ENCODE measurements at places on chromosomes 7 and 10. TPM values are rescaled to one million over a fixed set of nuclear protein-coding genes. Genes with fewer than 3 reads are reported as not detected.

DNA sequence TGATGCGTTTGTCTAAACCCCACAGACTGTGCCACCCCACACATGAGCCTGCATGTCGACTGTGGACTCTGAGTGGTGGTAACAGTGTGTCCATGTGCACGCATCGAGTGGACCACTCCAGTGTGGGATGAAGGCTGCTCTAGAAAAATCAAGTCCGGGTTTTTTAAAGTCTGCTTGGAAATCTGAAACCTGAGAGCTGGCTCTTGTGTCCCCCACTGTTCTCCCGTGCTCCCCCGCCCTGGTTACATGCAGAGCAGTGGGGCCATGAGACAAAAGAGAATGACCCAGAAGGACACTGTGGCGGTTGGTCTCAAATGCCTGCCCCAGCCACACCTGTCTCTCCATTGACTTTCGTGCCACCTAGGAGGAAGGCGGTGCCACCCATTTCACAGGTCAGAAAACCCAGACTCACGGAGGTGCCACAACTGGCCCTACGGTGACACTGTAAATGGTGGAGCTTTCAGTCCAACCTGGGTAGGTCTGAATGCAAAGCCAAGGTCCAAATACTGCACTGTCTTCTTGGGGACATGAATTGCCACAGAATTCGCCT is 27.3 kb upstream of the PWWP2B start:
- DNase-seq, result no peak

- no peak for DNase-seq
Observed at GRCh38 chr7:146503844-146504243, 387.2 kb downstream of the CNTNAP2 start.

DNA sequence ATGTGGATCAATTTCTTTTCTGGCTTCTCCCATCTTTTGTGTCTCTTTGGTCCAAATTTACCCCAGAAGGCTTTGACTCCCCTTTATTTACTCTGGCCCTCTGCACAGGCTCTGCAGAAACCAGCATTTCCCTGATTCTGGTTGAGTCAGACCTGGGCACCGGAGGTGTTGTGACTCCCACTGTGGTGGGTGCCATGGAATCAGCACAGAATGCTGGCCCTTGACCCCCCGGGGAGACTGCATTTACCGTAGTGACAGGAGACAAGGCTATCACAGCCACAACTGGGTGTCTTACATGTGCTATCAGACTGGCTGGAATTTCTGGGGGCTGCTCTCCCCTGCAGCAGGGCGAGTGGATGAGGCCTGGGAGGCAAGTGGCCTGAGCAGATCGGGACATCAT is 37.6 kb downstream of the PLXDC2 start:
- DNase-seq, result no peak

RHOBTB1 gene
- 33.8 TPM for polyA plus RNA-seq

CPXM2 gene
- polyA plus RNA-seq, result not detected

HECW1 gene
- polyA plus RNA-seq, result 3.2 TPM

- no peak for DNase-seq
Observed at GRCh38 chr7:519484-520390, at the start of gene PDGFA. PDGFA (minus strand) TSS chr7:519846; CDS start chr7:519001, 845 bp downstream.

DNA sequence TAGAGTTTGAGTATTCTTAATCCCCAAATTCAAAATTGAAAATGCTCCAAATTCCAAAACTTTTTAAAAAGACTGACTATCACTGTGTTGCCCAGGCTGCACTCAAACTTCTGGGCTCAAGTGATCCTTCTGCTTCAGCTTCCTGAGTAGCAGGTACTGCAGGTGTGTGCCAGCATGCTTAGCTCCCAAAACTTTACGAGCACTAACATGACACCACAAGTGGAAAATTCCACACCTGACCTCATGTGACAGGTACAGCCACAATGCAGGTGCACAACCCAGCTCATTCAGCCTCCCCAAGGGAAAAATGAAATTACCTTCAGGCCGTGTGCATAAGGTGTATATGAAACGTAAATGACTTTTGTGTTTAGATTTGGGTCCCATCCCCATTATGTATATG is 16.5 kb downstream of the CDC123 start:
- DNase-seq, result no peak

DNA sequence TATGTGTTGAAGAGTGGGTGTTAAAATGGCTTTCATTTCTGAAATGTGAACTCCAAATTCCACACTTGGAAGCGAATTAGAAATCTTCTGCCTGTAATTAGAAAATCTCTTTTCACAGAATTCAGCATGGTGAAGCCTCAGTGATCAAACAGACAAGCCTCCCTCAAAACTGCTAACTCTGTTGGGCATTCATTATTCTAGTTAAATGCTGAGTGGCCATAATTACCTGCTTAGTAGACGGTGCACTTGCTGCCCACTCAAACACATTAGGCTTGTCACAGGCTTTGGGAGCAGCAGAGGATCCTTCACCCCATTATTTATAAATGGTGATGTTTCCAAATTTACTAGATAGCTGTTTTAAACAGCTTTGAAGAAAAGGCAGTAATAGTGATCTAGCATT is 177.2 kb upstream of the PCLO start:
- no peak for DNase-seq

CTBP2 gene
- polyA plus RNA-seq, result 52.5 TPM

DNA sequence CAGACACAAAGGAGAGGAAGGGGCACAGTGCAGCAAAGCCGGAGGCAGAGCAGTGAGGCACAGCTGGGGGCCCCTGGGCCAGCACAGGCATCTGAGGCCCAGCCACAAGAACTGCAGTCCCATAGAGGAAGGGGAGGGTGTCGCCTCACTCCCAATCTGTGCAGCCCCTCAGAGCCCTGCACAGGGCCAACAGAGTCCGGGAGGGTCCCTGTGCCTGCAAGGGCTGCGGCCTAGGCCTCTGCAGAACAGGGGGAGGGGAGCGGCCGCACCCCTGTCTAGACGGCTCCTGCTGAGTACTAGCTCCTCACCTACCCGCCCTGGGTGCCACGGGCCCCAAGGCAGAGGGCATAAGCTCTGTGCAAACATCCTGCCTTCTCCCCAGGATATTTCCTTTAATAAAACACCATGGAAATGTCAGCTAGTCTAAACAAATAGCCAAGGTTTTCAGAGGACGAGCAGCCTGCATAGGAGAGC is 32.4 kb upstream of the RET start:
- DNase-seq, result no peak

- DNase-seq, result no peak
Observed at GRCh38 chr10:24465124-24465874, 256.4 kb downstream of the KIAA1217 start.

PON3 gene
- not detected for polyA plus RNA-seq

GRCh38 chr10:226018-226417 is 90.8 kb downstream of the ZMYND11 start:
- DNase-seq, result no peak

PPP1R17 gene
- not detected for polyA plus RNA-seq

GRCh38 chr7:100565133-100565571 is 8.5 kb downstream of the SAP25 start:
- no peak for DNase-seq

CTAGE8 gene
- 0.16 TPM for polyA plus RNA-seq

Data from AG04450 (cell line).